ENCODE measurements at places on chromosomes 5 and 9.

DNA sequence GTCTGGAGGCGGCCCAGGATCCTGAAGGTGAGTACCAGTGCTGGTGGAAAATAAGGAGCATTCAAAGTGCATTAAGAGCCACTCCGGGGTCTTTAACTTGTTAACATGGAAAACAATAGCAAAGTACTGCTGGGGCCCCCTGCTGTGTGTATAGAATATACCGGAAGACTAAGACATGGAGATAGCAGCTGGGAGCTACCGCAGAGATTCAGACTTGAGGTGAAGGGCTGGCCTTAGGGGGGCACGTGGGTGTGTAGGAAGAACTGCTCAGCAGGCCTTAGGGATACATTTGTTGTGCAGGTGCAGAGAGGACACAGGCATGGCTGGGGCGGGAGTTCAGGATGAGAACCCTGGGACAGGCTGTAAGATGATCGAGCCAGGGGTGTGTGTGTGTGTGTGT is 1.2 kb upstream of the DMRT1 start:
- DNase-seq, result no peak

DNA sequence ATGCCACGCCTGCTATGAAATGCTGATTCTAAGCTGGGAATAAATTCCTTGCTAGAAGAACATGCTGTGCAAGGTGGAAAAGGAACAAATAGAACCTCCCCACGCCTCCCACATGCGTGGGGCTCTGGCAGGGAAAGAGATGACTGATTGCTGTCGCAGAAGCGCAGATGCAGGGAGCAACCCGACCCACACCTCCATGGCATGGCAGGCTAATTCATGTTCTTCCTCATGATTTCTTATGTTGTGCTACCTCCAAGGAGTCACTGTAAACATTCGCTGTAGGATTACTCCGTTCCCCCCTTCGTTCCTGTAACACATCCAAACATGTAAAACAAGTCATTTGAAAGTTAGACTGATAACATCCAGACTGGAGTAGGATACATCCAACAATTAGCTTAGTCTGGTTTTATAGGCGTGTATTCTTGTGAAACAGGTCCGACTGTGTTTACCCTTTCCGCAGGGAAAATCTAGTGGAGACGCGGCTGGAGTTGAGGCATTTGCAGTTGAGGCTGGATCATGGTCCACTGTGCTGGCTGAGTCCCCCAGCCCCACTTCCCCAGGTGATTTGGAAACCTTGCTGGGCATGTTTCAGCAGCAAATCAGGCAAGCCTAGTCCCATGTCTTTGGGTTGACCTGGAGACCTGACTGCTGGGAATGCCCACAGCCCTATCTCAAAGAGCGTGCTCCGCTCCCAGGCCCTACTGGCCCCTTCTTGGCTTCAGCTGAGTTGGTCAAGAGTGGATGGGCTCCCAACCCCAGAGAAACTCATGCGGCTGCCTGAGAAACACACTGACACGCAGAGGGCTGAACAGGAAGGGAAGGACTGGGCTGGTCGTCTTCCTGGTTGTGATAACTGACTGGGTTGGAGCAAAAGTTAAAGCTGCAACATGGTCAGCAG is 24.8 kb upstream of the ANKRD33B start:
- no peak for DNase-seq

DNA sequence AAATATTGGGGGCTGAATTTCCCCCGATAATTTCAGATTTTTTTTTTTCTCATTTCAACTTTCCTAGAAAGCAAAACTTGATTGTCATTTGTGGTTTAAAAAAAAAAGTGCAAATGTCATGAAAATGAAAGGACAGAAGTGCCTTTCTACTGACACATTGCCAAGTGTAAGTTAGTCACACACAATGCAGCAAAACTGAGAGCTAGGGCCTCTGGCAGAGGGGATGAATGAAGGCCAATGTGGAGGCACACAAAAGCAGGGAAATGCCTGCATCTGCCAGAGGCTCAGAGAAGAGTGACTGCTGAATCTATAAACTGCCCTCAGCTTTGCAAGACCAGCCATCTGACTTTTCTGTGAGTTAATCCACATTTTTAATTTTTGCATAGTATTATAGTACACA is 6.8 kb upstream of the IFNA5 start:
- no peak for DNase-seq

GRCh38 chr5:81097713-81098112 is 135.4 kb upstream of the CKMT2 start:
- DNase-seq, result no peak

DNA sequence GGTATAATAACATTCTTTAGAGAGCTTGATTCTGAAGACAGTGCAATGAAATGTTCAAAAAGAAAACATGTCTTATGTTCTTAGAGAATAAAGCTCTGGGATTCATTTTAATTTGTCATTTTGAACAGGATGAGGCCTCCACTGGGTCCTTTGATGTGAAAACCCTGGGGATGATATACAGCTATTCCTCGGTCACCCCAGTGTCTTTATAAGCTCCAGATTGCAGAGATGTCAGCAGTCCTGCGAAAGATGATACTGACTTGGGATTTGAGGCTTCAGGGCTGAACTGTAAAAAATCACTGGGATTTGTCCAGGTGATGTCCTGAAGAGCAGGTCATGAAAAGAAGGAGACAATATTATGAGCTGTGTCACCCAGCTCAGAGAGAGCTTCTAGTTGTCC is 529.7 kb upstream of the ZNF608 start:
- DNase-seq, result no peak

- DNase-seq, result no peak
Measured at GRCh38 chr9:32677931-32678330, 42.5 kb upstream of the TAF1L start.

DNA sequence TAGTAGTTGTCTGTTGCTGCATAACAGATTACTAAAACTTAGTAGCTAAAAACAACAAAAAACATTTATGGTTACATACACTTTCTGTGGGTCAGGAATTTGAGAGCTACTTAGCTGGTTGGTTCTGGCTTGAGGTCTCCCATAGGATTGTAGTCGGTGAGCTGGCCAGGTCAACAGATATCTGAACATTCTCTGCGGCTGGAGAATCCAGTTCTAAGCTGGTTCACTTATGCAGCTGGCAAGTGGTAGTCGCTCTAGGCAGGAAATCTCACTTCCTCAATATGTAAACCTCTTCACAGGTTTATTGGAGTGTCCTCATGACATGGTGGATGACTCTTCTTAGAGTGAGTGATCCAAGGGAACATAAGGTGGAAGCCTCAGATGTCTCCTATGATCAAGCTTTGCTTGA is 65.7 kb upstream of the TNFAIP8 start:
- DNase-seq, result peak; percentile 8

GRCh38 chr5:121668635-121669034 is 183.0 kb upstream of the FTMT start:
- no peak for DNase-seq

- DNase-seq, result no peak
Measured at GRCh38 chr5:113806250-113806649, 292.8 kb downstream of the YTHDC2 start.

GRCh38 chr9:124482431-124483031 is 24.7 kb downstream of the NR5A1 start:
- DNase-seq, result no peak

DNA sequence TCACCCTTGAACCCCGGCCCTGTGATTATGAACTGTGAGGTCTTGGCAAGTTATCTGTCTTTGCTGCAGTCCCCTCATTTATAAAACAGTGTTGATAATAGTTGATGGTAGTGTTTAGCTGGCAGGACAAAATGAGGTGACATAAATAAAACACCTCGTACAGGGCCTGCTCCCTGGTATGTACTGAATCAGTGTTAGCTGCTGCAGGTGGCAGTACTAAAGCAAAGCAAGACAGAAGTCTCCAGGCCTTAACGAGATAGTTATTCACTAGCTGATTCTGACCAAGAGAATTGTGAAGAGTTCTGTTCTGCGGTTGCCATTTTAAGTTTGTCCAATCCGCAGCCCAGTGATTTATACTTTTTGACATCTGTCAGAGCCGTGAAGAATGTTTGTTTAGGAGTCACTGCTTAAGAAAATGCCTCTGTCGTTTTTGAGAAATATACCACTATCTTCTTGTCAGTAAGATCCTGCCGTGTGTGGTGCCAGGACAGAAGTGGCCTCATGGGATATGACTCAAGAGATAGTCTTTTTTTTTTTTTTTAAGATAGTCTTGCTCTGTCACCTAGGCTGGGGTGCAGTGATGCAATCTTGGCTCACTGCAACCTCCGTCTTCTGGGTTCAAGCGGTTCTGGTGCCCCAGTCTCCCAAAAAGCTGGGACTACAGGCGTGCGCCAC is 75.9 kb downstream of the KDM4C start:
- DNase-seq, result no peak

DNA sequence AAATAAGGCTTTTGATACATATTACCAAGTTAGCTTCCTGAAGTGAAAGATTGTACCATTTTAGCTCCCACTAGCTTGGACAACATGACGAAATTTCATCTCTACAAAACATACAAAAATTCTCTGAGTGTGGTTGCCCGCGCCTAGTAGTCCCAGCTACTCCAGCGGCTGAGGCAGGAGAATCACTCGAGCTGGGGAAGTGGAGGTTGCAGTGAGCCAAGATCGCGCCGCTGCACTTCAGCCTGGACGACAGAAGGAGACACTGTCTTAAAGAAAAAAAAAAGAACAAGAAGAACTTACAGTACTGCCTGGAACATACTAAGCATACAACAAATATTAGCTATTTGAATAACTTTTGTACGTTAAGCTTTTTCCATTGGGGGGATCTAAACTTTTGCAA is 29.7 kb upstream of the NRG2 start:
- no peak for DNase-seq

- no peak for DNase-seq
Measured at GRCh38 chr5:153623124-153623523, 132.7 kb downstream of the GRIA1 start.

GRCh38 chr5:89105836-89106235 is 222.9 kb upstream of the MEF2C start:
- DNase-seq, result no peak

DNA sequence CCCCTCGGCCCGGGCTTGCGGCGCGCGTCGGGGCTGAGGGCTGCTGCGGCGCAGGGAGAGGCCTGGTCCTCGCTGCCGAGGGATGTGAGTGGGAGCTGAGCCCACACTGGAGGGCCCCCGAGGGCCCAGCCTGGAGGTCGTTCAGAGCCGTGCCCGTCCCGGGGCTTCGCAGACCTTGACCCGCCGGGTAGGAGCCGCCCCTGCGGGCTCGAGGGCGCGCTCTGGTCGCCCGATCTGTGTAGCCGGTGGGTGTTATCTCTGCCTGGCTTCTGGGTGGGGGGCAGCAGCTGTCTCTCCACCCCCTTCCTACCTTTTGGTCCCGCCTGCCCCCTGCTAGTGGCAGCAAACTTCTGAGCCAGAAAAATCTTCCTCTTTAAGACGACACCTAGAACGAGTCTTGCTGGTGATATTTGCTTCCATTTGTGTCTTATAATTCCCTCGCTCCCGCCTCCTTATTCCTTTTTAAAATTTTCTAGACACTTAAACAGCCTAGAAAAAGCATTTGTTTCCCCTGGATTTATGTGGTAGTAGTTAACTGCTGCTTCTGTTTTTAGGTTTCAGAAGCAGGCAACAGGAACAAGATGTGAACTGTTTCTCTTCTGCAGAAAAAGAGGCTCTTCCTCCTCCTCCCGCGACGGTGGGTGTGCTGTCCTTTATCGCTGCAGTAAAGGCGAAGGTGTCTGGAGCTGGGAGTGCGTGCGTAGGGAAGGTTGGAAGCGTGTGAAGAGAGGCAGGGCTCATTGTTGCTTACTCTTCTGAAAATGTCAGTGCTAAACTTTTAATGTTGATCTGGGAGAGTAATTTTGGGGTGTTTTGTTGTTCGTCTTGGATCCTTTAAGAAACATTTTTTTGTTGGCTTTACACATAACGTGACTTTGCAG is 554 bp downstream of the JAK2 start:
- DNase-seq, result no peak

- no peak for DNase-seq
Measured at GRCh38 chr9:122297512-122297911, 32.8 kb downstream of the MRRF start.

DNA sequence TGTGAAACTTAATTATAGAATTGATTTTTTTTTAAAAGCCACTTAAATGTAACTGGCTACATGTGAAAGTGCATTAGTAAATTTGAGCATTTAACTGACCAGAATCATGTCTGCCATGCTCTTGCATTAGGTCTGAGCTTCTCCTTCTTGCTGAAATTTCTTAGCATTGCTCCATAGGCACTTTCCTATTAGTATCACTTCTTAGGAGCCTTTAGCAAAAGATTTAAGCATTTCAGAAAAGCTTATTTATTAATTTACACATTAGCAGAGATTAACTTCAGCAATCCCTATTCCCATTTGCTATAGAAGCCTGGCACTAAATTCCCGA is 211.0 kb downstream of the SNX18 start:
- no peak for DNase-seq

DNA sequence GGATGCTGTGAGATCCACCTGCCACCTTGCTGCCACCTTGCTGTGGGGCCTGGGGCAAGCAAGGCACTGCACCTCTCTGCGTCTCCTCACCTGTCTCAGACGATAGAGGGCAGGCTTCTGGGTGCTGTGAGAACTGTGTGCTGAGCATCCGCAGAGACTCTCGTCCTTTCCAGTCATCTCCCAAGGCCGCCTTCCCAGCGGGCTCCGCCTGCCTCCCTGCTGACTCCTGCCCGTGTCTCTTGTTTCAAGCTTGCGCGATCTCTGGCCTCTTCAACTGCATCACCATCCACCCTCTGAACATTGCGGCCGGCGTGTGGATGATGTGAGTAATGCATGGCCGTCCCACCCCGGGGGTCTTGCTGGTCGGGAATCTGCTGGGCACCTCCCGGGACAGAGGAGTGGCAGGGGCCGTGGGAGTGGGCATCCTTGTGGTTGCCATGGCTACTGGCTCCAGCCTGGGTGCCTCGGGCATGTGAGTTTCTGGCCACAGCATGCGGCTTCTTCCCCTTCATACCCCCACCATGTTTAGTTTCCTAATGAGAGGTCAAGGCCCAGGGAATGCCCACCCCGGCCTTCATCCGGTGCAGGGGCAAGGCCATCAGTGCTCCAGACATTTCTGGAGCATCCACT is 3.6 kb downstream of the CACFD1 start:
- peak; percentile 12 for DNase-seq

DNA sequence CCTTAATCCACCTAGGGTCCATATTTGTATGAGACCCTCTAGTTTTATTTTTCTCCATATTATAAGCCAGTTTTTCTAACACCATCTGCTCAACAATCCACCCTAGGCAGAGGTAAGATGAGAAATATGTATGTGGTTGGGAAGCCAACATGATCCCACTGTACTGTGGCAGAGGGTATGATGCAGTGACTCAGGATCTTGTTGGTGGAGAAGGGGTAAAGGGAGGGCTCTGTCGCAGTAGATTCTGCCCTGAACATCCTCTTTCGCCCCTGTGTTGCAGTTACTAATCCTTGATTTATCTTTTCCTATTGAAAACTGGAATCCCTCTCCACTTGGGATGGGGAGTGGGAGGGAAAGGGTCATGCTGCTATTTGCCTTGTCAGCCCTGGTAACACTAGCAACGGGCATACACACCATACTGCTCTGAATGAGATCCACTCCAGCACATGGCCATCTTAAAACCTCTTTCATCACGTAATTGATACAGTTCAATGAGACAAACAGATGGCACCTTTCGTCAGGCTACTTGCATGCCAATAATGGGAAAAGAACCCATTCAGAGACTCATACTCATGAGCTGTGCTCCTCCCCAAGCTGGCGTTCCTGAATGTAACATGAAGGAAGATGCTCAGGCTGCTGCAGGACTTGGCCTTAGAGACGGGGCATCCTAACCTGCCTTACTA is 63.0 kb downstream of the ADAMTS12 start:
- DNase-seq, result peak; percentile 8
